ENCODE measurements at places on chromosomes 4 and X.
A peak's percentile ranks its signal among the peaks of the same experiment; 100 is the strongest.

DNA sequence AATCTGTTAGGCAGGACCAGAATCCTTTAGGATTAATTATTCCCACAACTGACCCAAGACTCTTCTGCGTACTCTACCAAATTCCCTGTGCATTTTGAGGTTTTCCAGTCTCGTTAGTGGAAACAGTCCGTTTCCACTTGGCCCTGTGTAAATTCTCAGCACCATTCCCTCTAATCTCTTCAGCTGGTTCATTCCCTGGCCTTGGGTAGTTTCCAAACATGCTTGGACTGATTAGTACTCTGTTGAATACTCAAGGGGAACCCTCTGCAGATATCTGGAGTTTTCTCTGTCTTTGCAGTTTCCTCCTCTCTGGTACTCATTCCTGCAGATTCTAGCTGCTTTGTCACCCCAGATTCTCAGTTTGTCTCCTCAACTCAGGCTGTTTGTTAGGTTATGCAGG lies 80.4 kb downstream of the ZFX start:
- DNase-seq = no peak

DNA sequence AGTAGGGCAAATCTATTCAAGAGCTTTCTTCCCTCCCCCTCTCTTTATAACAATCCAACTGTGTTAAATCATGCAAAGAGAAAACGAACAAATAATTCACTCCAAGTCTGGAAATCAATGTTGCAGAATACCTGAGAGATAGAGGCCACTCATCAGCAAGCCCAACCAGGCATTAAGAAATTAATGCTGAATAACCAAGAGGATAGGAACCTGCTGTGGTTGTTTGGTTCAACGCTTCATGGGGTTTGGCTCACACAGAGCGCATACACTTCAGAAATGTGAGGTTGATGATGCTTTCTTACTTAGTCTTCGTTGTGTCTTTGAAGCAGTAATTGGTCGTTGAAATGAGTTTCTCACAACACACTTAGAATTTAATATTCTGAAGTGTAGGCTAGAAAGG lies 1540.0 kb upstream of the PABPC4L start:
- no peak for DNase-seq

GRCh38 chrX:1112321-1112720 lies 100.1 kb downstream of the CRLF2 start:
- no peak for DNase-seq

GRCh38 chrX:124406294-124407014 lies 60.1 kb downstream of the SH2D1A start:
- peak; percentile 42 for DNase-seq

DNA sequence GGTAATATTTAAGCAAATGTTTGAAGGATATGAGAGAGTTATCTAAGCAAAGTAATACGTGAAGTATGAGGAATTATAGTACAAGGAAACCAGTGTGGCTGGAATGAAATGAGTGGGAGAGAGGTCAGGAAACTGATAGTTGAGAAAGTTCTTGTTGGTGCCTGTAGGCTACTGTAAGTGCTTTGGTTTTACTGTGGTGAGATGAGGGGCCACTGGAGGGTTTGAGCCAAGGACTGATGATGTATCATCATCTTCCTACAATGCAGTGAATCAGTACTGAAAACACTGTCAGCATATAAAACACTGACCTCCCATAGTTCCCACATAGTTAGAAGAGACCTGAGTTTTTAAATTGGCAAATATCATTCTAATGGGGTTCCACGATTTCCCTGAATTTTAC lies 367.5 kb upstream of the CTSO start:
- DNase-seq = no peak

GRCh38 chr4:41369680-41370079 lies 113.0 kb downstream of the UCHL1 start:
- DNase-seq = peak; percentile 52

DNA sequence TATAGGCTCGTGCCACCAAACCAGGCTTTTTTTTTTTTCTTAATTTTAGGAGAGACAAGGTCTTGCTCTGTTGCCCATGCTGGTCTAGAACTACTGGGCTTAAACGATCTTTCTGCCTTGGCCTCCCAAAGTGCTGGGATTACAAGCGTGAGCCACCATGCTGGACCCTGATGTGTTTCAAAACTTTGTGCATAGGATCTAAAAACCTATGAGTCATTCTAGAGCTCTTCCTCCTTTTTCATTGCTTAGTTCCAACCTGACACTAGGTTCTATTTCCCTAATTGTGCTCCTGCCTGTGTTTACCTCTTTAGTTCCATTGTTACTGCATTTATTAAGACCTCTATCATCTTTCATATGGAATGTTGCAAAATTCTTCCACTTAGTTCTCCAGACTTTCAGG lies 57.3 kb downstream of the HPGD start:
- no peak for DNase-seq

- no peak for DNase-seq
Observed at GRCh38 chrX:110397339-110397738, 38.7 kb downstream of the RTL9 start.

GRCh38 chrX:36160081-36160480 lies 240.5 kb downstream of the CFAP47 start:
- no peak for DNase-seq

Measured in hippocampal formation (tissue), 2 donors.